Fibroblast of skin of left quadriceps (primary cell): ENCODE measurements at places on chromosomes 1 and 21.

GRCh38 chr1:116332451-116332850 lies 40.6 kb upstream of the ATP1A1 start:
- no peak for DNase-seq

DNA sequence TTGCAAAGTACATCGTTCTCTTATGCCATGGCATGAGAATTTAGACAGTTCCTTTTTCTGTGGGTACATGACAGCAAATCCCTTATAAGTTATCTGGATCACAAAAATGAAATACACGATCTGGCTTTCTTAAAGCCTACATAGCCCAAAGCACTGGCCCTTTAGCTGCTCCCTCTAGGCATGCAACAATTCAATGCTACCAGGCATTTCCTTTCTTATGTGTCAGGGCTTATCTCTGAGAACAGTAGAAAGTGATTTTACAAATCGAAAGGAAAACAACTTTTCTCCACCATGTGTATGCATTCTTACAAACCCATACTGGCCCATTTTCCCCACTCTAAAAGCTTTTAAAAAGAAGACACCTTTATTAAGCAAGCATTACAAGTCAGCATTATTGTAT lies 139.7 kb downstream of the GRIK1 start:
- no peak for DNase-seq

DNA sequence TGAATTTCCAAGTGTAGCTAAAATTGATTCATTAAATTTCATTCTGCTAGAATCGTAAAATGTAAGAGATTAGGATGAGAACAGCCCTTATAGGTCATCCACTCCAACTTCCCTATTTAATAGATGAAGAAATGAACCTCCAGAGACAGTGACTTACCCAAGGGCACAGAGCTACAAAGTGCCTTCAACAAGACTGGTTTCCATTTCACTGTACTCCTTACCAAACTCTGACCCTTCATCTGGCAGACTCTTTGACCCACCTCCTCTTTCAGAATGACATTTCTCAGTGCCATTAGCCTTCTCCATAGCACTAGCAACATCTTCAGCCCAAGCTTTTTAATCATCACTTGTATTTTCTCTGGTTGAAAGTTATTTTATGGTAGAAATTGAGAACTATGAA lies 161.3 kb downstream of the NEK7 start:
- DNase-seq, result no peak

DNA sequence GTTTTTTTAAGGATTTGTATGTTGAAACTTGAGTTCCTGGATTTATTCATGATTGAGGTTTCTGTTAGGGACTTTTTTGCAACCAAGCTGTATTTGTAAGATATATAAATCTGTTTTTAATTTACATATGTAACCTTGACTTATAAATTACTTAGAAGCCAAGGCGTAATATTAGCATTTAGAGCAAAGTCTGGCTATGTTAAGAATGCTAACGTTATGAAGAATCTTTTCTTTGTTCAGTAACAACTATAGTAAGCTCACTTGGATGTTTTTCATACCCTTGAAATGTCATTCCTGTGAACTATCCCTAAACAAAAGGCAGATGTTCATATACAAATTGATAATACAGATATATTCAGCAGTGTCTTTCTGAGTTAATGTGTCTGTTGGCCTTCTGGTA lies 155.3 kb downstream of the MAGI3 start:
- peak; percentile 69 for DNase-seq

GRCh38 chr1:67793562-67793961 lies 39.7 kb downstream of the GNG12 start:
- DNase-seq, result no peak

GRCh38 chr21:33041981-33042380 lies 16.2 kb downstream of the OLIG2 start:
- no peak for DNase-seq

DNA sequence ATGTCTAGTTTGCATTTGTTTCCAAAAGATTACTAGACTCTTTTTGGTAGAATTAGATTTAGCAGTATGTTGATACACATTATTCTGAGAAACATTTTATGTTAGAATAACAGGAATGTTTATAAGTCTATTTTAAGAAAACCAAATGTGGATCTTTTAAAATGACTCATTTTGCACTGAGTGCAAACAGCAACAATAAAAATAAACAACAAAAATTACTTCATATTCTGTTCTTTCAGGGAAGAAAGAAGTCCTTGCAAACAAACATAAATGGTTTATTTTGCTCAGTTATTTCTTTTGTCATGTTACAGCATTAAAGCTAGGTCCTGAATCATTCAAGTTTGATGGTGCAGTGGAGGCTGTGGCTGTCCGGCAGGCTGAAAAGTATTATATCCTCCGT lies 106.8 kb upstream of the TENT5C start:
- DNase-seq, result no peak

- DNase-seq, result no peak
These were observed 2.8 kb downstream of the IFI16 start for GRCh38 chr1:159012495-159012894.

GRCh38 chr1:113669988-113670387 lies 89.3 kb downstream of the PHTF1 start:
- DNase-seq, result no peak

DNA sequence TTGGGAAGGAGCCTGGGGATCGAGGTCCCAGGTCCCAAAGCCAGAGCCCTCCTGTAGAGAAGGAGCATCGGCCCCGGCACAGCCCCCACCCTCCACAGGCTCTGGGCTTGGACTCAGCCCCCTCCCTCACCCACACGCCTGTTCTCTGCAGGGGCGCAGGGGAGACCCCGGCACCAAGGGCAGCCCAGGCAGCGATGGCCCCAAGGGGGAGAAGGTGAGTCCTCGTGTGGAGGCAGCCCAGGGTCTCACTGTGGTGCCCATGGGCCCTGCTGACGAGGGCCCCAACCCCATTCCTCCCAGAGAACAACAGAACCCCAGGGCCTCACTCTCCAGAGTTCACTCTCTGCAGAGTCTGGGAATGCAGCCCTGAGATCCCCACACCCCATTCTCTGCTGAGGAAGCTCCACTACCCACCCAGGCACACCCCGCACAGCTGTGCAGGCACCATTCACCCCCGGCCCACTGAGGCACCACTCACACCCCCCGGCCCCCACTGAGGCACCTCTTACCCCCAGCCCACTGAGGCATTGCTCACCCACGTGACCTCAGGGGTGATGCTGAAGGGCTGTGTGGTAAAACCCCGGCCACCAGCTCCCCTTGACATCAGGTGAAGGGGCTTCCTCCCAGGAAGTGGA lies 21.8 kb downstream of the COL6A2 start:
- DNase-seq, result no peak

DNA sequence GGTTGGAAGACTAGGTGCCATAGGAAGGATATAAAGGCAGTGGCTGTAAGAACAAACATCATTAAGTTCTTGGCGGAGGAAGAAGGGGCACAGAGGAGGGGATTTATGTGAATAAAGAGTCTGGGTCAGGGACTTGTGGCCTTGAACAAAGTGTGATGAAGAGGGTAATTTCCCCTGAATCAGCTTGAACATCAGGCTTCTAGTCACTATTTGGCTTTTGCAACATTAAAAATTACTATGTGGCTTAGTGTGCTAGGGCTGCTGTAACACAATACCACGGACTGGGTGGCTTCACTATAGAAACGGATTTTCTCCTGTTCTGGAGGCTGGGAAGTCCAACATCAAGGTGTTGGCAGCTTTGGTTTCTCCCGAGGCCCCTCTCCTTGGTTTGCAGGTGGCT lies 70.5 kb upstream of the CNIH3 start:
- no peak for DNase-seq

DNA sequence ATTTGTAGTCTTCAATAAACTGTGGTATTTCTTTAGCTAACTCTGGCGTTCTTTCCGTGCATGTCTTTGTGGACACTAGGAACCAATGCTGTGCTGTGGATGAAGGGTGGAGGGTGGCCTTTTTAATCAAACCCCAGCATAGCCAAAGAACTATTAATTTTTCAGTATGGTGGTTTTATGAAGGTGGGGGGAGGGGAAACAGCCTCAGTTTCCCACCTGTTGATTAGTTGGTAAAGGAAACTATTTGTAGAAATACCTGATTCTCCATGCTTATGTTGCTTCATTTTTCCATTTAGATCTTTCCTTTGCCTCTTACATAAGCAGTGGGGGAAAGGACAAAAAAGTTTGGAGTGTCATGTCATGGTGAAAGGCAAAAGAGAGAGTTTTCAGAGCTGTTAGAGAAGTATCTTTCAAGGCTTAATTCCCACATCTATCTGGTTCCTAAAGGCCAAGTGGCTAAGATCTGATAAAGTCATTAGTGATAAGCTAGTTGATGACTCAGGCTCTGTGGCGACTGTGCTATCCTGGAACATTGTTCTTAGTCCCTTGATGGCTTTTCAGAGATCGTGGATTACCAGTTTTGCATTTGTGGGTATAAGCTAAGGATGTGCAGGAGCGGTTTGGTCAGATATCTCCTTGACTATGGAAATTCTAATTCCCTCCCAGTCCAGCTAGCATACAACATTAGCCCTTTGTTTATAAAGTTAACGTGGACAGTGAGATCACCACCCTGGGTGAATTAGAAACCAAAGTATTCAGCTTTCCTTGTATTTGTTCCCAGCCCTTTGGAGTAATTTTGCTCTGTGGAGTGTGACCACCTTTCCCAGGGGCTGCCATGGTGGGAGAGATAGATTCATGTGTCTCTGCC lies 8.7 kb upstream of the HAX1 start:
- DNase-seq, result no peak

DNA sequence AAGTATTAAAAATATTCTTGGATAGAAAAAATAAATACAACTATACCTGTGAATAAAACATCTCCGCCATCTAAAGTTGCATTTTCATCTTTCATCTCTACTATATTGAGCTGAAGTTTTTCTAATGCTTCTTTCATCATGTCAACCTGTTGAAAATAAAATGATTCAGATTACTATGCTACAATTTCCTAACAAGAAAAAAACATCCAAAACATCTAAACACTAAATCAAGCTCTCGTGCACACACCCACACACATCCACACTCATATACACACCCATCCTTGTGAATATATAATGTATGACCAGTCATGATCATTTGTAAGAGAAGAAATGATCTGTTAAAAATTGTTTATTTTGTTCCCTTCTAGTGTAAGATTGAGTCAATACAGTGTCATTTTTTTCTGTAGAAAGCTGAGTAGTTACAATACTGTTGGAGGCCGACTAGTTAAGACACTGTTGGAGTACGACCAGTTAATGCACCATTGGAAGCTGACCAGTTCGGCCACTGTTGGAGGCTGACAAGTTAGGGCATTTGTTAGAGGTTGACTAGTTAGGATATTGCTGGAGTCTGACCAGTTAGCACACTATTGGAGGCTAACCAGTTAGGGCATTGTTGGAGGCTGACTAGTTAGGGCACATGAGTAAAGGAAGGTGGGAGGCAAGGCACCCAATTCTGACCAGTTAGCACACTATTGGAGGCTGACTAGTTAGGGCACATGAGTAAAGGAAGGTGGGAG lies 82.4 kb upstream of the BCL10 start:
- no peak for DNase-seq

DNA sequence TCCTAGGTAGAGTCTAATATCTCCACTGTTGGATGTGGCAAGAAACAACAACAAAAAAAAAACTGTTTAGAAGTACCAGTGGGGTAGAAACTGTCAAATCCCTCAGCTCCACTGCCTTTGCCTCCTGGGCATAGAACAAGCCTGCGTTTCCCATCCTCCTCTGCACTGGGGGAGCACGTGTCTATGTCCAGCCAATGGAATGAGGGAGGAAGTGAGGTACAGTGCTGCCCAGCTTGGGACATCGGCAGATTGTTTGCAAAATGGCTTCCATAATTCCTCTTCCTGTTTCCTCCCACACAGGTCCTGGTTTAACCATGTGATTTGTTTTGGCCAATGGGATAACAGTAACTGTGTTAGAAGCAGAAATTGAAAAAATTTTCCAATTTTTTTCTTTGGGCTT lies 39.1 kb downstream of the PSMG1 start:
- DNase-seq, result no peak

GRCh38 chr1:95852483-95853070 lies 618.6 kb downstream of the RWDD3 start:
- DNase-seq, result no peak

DNA sequence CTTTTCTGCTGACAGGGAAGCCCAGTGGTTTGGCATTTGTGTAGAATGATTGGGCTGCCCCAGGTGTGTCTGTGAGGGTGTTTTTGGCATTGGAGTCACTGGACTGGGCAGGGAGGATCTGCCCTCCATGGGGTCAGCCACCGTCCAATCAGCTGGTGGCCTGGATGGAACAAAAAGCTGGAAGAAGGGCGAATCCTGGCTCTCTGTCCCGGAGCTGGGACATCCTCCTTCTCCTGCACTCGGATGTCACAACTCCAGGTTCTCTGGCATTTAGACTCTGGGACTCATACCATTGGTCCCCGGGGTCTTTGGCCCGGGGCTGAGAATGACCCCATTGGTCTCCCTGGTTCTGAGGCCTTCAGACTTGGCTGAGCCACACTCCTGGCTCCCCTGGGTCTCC lies 11.2 kb downstream of the SPSB1 start:
- no peak for DNase-seq

- DNase-seq, result peak; percentile 49
These were observed 82.6 kb downstream of the ATF6 start for GRCh38 chr1:161848676-161849075.

GRCh38 chr1:22780696-22781095 lies 70.1 kb downstream of the EPHB2 start:
- no peak for DNase-seq

- no peak for DNase-seq
These were observed 1.6 kb upstream of the EFNA1 start for GRCh38 chr1:155125946-155126555.

- no peak for DNase-seq
These were observed 879 bp upstream of the PLPPR5 start for GRCh38 chr1:99005537-99005942.

- no peak for DNase-seq
These were observed 7.0 kb downstream of the NAV1 start for GRCh38 chr1:201545851-201546492.

GRCh38 chr1:212610575-212610967 lies 2.0 kb downstream of the ATF3 start:
- no peak for DNase-seq

DNA sequence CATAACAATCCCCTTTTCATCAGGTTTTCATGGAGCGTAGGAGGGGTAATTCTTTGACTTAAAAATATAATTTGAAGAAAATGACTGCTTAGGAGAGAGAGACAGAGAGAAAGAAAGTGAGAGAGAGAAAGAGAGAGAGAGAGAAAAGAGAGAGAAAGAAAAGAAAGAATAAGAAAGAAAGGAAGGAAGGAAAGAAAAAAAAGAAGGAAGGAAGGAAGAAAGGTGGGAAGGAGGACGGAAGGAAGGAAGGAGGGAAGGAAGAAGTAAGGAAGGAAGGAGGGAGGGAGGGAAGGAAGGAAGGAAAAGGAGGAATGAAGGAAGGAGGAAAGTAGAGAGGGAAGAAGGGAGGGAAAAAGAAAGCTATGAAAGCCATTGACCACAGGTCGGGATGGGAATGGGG lies 10.8 kb upstream of the DEGS1 start:
- no peak for DNase-seq

DNA sequence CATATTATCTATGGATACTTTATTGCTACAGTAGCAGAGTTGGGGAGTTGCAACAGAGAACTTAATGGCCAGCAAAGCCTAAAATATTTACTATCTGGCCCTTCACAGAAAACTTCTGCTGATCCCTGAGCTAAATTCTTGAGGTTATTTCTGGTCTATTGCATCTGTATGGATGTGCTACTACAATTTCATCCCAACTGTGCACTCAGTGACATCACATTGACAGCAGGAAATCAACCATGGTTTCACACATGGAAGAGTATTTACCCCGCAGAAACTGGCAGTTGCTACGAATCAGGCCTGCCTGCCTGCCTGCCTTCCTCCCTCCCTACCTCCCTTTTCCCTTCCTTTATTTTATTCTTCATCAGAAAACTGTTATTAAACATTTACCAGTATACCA lies 12.1 kb downstream of the CLCA2 start:
- DNase-seq, result no peak
